ENCODE measurements at places on chromosomes 16 and 17.

DNA sequence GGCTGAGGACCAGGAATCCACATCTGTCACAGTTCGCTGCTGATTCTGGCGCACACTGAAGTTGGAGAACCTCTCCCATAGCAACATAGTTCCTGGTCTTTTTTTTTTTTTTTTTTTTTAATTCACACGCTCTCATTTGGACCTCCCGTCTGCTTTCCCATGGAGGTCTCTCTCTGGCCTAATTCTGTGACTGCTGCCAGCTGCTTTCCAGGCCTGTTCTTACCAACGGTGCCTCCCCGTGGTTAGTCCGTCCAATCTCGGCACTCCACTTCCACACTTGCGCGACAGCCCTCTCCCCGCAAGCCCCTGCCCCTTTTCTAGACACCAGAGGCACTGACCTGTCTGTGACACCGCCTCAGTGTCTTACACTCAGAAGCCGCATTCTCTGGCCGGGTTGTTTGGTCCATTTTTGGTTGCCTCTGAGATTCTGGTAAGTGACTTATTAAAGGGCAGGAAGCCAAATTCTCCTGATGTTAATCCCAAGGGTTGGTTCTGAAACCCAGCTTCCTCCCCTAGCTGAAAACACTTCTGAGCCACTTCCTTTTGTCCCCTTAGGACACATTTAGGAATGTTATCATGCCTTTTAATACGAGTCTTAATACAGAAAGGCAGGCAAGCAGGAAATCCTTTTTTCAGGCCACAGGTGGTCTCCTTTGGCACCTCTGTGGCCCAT, 1.1 kb upstream of the AKTIP start:
- peak; percentile 61 for DNase-seq
- H3K27ac ChIP-seq: peak overlapping the region; percentile 82
- no peaks in the 10 kb centered on the region for H3K36me3 ChIP-seq

GRCh38 chr16:24986512-24987303, 28.5 kb downstream of the ARHGAP17 start:
- no peak overlapping the region for H3K4me3 ChIP-seq
- no peaks in the 10 kb centered on the region for H3K4me1 ChIP-seq
- H3K27me3 ChIP-seq: no peaks in the 10 kb centered on the region
- DNase-seq: no peak
- H3K36me3 ChIP-seq: no peaks in the 10 kb centered on the region

GRCh38 chr16:86626966-86627365, 48.6 kb downstream of the FOXL1 start:
- no peak overlapping the region for H3K4me3 ChIP-seq
- H3K27ac ChIP-seq: no peak overlapping the region
- no peaks in the 10 kb centered on the region for H3K4me1 ChIP-seq
- DNase-seq: no peak
- no peaks in the 10 kb centered on the region for H3K27me3 ChIP-seq

GRCh38 chr17:76573096-76573495, 12.6 kb downstream of the ST6GALNAC2 start:
- no peaks in the 10 kb centered on the region for H3K36me3 ChIP-seq
- H3K27me3 ChIP-seq: no peaks in the 10 kb centered on the region
- H3K4me1 ChIP-seq: peaks cover 3% of the 10 kb centered on the region
- H3K27ac ChIP-seq: no peak overlapping the region
- no peak for DNase-seq
